Left renal cortex interstitium (tissue), 4 donors: ENCODE measurements at places on chromosomes 2 and 18. TPM values are rescaled to one million over a fixed set of nuclear protein-coding genes. Genes with fewer than 3 reads are reported as not detected.

DNA sequence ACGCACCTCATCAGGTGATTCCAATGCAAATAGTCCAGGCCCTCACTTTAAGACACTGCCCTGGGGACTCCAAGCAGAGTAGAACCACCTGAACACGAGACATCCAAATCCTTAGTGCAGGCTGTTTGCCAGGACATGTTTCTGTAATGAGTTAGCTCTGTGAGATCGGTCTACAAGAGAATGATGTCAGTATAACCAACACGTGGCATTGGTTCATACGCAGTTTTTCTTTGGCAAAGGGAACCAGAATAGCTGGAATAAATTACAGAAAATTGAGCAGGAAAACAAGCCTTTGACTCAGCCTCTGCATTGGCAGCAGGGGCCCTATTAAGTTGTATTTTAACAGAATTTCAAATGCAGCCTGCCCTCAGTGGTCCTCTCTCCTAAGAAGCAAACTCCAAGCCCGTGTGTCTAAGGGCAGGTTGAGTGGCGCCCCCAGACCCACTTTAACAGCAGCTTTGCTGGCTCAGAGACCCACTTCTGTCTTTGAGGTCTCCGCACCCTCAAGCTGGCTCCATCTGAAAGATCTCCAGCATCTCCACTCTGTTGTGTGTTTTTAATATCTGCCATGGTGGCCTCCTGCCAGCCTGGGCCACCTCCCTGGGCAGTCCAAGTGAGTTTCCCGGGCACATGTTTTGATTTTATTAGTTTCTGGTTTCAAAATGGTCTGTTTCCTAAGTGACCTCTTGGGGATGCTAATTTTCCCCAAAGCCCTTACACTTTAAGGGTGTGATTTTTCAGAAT, 61.3 kb downstream of the ALPK2 start:
- DNase-seq: no peak

DNA sequence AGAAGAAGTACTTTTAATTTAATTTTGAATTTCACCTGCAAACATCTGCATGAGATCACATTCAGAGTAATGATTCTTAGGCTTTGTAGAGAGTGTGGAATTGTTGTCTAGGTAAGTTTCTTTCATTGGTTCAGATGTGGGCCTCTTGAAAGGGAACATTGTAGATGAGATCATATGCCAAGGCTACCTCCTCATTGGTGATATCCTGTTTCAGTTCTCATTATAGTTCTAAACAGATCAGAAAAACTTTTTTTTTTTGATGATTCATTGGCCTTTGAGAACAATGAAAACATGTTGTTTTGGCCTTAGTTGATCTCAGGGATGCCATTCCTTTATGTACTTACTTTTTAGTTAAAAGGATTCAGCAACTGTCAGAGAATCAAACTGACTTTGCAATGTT, 44.5 kb downstream of the EML6 start:
- DNase-seq: no peak

DNA sequence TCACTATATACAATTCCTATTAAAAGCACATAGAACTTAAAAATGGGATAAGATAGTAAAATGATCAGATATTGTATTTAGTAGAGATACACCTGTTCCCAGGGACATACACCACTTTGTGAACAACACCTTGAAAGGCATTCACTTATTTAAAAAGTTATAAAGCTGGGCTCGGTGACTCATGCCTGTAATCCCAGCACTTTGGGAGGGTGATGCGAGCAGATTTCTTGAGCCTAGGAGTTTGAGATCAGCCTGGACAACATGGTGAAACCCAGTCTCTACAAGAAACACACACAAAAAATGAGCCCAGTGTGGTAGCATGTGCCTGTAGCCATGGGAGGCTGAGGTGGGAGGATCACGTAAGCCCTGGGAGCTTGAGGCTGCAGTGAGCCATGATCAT, 90.9 kb downstream of the RAPGEF4 start:
- DNase-seq: no peak

DNA sequence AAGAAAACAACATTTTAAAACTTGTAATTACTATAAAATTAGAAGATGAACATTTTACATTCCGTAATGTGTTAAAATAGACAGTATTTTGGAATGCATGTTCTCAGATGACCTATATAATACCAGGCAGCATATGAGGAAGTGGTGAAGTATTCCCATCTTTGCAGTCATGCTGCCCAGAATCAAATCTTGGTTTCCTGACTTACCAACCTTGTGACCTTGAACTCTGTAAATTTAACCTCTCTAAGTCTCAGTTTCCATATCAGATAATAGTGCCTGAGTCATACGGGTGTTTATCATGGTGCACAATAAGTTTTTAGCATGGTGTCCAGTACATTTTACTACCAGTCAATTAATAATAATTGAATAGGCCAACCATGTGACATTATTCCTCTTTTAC, 7.3 kb upstream of the GALM start:
- no peak for DNase-seq

DNA sequence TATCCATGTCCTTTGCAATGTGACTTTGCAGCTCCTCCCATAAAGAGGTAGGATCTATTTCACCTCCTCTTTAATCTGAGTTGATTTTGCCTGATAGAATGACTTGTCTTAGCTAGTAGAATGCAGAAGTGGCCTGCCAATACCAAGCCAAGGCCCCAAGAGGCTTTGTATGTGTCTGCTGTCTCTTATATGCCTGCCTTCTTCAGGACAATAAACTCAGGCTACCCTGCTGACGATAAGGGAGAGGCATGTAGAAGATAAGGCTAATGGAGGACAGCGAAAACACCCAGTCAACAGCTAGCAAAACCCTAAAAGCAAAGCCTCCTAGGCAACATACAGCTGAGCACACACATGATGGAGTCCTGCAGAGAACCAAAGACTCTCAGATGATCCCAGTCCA, 1.8 kb upstream of the ZC3H8 start:
- DNase-seq: no peak

GRCh38 chr2:44246436-44246835, 28.8 kb upstream of the SLC3A1 start:
- no peak for DNase-seq

DNA sequence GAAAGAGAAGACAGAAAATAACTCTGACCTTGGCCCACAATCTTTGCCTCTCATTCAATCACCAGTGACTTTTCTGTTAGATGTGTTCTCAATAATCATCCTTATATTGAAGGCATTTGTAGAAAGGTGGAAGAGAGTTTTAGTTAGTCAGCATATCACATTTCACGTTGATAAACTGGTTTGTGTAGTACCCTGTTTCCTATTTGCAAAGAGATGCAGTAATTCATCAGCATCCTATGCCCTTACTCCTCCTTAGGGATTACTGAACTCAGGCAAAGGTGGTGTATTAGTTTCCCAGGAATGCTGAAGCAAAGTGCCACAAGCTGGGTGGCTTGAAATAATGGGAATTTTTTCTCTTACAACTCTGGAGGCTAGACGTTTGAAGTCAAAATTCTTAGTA, 145.0 kb downstream of the SPP2 start:
- no peak for DNase-seq

DNA sequence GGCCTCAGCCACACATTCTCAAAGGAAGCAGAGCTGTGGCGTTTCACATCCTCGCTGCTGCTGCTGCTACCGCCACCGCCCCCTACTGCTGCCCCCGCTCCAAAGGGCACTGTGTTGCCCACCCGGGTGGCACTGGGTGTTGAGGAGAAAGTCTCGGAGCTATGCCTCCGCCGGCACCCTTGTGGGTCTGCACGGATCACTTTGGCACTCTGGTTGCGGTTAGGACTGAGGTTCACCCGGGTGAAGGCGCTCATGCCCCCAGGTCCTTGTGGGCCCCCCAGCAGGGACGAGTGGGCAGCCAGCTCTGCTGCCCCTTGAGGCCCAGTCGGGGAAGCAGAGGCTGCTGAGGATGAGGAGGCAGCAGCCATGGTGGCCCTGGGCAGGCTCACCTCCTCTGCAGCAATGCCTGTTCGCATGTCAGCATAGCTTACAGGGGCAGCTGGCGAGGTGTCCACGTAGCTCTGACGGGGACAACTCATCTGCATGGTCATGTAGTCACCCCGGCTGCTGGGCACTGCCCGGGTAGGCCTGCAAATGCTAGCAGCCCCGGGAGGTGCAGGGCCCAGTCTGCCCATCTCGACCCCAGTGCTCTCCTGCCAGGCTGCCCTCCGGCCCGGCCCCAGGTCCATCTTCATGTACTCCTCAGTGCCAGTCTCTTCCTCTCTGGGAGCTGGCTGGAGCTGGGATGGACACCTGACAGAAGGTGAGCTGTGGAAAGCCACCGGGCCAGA, 4.2 kb downstream of the IRS1 start:
- no peak for DNase-seq

The PMAIP1 gene
- 3.8 TPM for polyA plus RNA-seq

The DUSP2 gene
- 6.2 TPM for polyA plus RNA-seq

The IL1RL1 gene
- polyA plus RNA-seq: 0.41 TPM

The IL1RL2 gene
- 1.2 TPM for polyA plus RNA-seq

The ANKRD30BL gene
- 0.79 TPM for polyA plus RNA-seq

The FBXO36 gene
- polyA plus RNA-seq: 7.0 TPM

The MYCN gene
- 25.2 TPM for polyA plus RNA-seq
